Activated CD4-positive, alpha-beta T cell treated with anti-CD3 and anti-CD28 coated beads for 24 hours (primary cell): ENCODE measurements at places on chromosomes 4 and X.

DNA sequence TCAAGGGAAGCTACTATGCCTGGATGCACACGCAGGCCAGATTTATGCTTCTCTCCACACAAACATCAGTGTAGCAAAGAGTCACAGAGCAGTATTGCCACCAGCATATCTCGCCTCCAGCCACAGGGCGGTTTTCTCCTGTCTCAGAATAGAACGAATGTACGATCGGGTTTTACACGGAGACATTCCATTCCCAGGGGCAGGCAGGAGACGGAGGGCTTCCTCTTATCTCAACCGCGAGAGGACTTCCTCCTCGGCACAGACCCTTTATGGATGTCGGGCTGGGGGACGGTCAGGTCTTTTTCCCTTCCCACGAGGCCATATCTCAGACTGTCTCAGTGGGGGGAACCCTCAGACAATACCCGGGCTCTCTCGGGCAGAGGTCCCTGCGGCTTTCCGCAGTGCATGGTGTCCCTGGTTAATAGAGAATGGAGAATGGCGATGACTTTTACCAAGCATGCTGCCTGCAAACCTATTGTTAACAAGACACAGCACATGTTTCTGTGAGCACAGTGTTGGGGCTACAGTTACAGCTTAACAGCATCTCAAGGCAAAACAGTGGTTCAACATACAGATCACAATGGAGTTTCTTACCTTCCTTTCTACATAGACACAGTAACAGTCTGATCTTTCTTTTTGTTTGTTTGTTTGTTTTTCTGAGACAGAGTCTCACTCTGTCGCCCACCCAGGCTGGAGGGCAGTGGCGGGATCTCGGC lies 24.1 kb downstream of the CSF2RA start:
- DNase-seq, result no peak

- no peak for DNase-seq
Observed at GRCh38 chr4:69214716-69215115, at the start of gene UGT2B11. Gene UGT2B11 (minus strand): TSS chr4:69214748. CDS start chr4:69214722, 26 bp downstream.

DNA sequence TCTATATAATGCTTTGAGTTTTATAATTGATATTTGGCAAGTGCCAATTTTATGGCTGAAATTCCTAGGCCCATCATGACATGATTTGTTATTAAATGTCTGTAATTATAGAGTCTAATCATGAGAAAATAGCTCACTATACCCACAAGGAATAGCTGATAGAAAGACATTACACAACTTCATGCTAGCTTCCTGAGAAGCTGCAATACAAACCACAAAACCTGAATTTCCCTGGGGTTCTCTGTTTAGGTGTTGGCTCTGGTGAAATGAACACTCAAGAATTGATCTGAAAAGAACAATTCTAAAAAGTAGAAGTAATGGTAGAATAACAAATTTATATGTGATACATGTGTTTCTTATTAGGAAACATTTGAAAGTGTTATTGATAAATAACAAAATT lies 169.6 kb downstream of the GASK1B start:
- DNase-seq, result no peak

DNA sequence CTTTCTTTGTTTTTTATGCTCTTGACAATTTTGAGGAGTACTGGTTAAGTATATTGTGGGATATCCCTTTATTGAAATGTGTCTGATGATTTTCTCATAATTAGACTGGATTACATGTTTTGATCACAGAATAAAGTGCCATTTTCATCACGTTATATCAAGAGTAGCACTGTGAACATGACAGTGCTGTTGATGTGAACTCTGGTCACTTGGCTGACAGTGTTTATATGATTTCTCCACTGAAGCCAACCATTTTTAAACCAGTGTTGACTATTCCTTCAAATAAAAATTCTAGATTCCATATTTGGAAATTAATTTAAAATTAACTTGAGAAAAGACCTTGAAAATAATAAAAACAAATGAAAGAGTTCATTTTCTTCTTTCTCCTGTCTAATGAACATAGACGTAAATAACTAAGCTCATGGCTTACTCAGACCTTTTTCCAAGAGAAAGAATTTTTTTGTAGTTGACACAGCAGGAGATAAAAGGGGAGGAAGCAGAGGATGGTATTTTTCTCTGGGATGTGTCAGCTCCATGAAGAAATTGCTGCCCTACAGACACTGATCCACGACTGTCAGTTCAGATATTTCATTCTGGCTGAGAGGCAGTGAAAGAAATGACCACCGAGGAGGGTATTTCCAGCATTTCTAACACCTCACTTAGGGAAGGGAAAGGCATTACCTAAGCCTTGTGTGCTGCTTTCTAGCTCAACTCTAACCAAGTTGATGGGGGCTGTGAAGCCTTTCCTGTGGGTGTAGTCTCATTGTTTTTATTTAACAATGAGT lies 150.9 kb upstream of the ANK2 start:
- no peak for DNase-seq

- no peak for DNase-seq
Observed at GRCh38 chrX:153435845-153436244, 10.0 kb downstream of the TREX2 start.

- DNase-seq, result no peak
Observed at GRCh38 chrX:87003031-87003430, 514.6 kb upstream of the KLHL4 start.

DNA sequence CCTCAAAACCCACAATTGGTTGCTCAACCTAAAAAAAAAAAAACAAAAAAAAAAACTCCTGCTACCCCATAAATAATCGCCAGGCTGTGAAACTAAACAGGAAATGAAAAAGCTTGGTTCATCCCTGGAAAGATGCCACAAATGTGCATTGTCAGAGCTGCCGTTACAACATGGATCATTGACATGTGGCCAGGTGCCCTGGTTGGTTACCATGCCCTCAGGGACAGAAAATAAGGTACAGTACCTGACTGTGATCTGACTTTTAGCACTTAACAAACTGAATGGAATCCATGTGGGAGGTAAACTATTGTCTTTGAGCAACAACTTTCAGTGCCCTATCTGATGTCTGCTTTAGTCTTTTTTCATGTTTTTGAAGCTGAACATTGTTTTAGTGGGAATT lies 118.0 kb upstream of the RPL34 start:
- DNase-seq, result no peak

- no peak for DNase-seq
Observed at GRCh38 chr4:110343534-110343933, 132.4 kb upstream of the ENPEP start.

GRCh38 chrX:88903989-88904718 lies 157.1 kb downstream of the CPXCR1 start:
- no peak for DNase-seq

DNA sequence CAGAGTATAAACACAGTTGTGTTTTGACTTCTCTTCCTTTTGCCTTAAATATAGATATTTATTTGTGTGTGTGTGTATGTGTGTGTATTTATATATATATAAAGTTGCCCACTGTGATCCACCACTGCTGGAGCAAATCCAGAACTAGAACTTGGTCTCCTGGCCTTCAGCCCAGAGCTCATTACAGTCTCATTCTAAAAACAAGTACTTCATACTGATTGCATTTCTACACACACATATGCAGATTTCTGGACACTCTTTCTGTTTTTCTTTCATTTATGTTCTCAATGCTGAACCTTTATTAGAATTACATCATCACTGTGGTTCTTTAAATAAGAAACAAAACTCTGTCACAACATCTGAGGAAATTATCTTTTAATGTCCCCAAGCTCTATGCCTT lies 381 bp downstream of the TXK start:
- no peak for DNase-seq

DNA sequence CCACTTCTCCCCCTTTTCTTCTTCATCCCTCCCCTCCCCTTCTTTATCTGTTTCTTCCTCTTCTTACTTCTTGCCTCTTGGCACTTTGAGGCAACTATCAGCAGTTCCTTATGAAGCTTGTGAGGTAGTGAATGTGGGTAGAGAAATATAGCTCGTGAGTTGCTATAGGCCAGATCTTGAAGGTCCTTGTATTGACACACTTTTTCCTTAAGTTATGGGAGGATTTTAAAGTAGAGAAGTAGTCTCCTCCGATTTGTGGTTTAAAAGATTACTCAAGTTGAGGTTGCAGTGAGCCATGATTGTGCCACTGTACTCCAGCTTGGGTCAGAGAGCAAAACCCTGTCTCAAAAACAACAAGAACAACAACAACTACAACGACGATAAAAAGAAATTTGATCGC lies 3.4 kb upstream of the RRAGB start:
- DNase-seq, result no peak

DNA sequence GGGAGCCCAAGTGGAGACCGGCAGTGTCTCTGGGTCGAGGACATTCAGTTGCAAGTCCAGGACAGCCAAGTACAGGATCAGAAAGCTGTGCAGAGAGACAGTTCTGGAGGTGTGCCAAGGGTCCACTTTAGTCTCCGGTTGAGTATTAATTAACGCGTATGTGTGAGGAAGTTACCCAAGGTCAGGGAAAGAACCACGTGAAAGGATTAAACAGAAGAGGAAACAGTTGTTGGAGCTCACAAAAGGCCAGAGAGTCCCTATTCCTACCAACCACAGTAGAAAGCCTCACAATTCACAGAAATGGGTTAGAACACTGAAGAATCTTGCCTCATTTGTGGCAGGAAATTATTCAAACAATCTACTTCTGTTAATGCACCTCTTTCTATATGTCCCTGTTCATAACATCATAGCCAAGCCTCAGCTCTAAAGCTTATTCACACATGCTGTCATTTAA lies 17.9 kb upstream of the NSUN7 start:
- DNase-seq, result no peak

- no peak for DNase-seq
Observed at GRCh38 chr4:109169170-109169569, 133.3 kb downstream of the COL25A1 start.

GRCh38 chr4:83855044-83855443 lies 319.1 kb downstream of the GPAT3 start:
- DNase-seq, result no peak

GRCh38 chr4:100367451-100367850 lies 150.4 kb downstream of the EMCN start:
- no peak for DNase-seq

DNA sequence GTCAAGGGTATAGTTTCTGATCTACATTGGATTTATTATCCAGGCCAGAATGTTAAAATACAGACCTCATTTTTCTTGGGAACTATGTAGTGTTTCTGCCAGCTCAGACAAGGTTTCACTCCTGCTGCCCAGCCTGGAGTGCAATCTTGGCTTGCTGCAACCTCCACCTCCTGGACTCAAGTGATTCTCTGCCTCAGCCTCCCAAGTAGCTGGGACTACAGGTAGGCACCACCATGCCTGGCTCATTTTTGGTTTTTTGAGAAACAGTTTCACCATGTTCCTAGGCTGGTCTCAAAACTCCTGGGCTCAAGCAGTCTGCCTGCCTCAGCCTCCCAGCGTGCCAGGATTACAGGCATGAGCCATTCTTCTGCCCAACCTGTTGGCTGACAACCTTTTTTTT lies 5.7 kb downstream of the RPL34 start:
- no peak for DNase-seq

- DNase-seq, result no peak
Observed at GRCh38 chr4:74042681-74043080, 4.2 kb upstream of the CXCL3 start.

DNA sequence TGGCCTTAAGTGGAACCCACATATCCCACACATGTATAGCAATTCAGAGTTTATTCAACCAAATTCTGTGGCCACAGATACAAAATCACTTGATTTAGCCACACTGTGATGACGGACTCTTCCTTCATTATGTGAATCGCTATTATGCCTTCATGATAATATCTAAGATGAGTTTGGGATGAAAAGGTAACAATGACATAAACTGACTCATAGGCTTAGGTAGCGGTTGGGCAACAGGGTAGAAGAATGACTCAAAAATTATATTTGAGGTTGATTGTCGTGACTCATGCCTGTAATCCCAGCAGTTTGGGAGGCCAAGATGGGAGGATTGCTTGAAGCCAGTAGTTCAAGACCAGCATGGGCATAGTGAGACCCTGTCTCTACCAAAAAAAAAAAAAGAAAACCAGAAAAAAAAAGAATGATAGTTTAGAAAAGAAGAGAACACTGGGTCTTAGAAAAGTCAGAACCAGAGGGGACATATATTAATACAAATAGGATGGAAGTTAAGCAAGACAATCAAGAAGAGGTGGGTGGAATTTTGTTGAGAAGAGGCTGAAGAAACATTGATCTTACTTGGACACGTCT lies 70.4 kb upstream of the USP9X start:
- DNase-seq, result peak; percentile 7

GRCh38 chrX:68286076-68286475 lies 147.2 kb downstream of the OPHN1 start:
- no peak for DNase-seq

GRCh38 chrX:154751203-154751668 lies 359 bp upstream of the GAB3 start:
- no peak for DNase-seq

DNA sequence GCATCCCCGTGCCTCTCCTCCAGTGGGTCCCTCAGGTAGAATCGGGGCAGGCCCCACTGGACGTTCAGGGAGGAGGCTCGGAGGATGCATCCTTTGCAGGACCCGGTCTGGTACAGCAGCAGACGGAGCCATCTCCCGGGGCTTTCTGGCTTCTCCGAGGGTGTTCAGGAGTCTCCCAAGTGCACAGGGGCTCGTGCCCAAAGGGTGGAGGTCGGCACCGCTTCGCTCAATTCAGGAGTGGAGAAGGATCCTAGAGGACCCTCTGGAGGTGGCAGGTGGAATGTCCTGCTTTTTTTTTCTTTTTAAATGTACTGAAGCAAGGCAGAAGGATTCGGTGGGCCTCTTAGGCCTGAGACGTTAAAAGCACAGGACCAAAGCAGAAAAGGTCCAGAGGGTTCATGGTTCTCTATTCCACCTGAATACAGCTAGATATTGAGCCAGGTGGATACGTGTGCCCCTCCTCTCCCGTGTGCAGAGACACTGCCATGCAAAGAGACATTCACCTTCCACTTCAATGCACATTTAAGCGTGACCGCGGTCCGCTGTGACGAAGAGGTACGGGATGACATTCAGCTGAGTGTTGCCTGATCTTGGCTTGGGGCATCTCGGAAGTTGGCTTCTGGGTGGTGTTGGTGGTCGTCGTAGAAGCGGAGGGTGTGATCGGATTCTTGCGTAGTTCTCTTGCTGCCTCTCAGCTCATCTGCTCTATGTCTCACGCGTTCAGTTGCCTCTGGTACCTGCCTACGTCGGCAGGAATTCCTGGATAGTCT lies 281.2 kb upstream of the AGTR2 start:
- no peak for DNase-seq

DNA sequence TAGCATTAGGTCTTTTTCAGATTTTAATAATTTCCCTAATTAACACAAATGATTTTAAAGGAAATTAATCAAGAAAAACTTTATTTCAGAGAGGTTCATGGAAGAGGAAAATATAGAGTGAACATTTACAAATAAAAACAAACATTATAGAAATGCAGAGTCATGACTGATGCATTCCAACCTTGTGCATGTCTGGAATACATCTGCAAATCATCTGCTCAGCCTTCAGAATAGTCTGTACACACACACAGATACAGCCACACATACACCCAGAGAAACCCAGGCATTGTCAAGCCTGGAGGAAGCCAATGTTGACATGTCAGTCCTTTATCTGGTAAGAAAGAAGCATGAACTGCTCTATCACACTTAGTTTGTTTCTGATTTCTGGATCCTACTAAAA lies 61.3 kb upstream of the NFKB1 start:
- DNase-seq, result no peak

- no peak for DNase-seq
Observed at GRCh38 chr4:159606835-159607234, 504.0 kb downstream of the RAPGEF2 start.
